ENCODE measurements at places on chromosomes 3 and 15.

DNA sequence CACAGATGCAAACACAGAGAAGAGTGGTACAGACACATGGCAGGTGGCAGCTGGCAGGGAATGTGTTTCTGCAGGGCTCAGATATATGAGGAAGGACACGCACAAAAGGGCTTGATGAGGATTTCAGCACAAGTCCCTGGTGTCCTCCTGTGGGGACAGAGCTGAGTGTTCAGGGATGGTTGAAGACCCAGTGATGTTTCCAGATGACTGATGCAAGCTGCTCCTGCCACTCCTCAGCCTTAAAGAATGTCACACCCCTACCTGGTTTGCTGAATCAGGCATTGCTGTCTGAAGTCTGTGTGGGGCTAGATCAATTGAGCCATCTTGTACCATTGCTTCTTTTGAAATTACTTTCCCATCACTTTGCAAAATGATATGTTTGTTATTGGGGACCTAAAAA is 40.2 kb downstream of the TNFAIP8L3 start:
- no peak for DNase-seq

DNA sequence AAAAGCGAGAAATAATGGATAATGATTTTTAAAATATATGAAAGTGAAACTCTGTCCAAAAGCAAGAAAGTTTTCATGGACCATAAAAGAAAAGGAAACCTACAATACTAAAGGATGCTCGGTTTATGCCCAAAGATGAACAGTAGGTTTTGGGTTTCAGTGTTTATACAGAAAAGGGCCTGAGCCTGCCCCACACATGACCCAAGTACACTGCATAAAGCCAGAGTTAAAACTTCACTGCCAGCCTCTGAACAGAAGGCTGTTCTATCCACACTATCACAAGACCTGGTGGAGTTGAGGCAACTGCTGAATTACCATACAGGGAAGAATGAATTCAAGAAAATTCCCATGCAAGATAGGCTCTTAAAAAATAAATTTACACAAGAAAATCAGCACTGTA is 165.2 kb downstream of the MECOM start:
- DNase-seq = no peak

GRCh38 chr3:171783086-171783485 is 27.2 kb downstream of the PLD1 start:
- peak; percentile 14 for DNase-seq

- no peak for DNase-seq
These were observed 27.2 kb downstream of the USP3 start for GRCh38 chr15:63531586-63531985.

DNA sequence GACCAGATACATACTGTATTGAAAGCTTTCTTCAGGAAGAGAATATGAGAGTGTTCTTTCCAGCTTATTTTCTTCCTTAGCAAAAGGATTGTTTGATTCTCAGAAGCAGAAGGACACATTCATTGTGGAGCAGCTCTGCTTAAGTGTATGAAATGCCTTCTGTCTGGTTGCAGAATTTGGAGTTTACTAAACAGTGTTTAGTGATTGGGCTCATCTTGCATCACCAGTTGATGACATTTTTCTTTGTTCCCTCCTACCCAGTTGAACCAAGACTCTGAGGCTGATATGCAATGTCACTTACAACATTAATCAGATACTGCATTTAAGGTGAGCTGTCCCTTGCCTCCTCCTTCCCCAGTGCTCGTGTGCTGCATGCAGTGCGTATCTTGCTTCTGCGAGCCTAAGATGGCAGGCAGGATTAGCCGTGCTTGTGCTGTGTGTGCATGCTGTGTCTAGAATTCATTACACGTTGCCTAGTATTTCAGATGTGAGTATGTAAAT is 18.4 kb downstream of the ZBTB38 start:
- DNase-seq = no peak

DNA sequence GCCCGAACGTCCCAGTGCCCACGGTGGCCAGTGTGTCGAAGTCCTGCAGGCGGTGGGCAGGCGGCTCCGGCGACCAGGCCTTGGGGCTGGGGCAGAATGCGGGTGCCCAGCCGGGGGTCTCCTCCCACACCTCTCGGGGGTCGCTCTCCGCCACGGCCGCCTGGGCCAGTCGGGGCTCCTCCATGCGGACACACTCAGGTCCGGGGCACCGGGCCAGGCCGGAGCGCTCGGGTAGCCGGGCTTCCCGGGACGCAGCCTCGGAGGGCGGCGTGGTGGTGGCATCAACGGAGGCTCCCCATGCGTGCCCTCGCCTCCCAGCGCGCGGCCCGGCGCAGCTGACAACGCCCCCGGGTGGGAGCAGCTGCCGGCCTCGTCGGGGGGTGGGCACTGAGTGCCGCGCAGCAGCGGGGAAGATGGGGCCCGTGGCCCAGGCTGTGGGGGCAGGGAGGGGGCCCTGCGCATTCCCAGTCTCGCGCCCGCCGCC is 30.1 kb upstream of the CERS3 start:
- DNase-seq = no peak

DNA sequence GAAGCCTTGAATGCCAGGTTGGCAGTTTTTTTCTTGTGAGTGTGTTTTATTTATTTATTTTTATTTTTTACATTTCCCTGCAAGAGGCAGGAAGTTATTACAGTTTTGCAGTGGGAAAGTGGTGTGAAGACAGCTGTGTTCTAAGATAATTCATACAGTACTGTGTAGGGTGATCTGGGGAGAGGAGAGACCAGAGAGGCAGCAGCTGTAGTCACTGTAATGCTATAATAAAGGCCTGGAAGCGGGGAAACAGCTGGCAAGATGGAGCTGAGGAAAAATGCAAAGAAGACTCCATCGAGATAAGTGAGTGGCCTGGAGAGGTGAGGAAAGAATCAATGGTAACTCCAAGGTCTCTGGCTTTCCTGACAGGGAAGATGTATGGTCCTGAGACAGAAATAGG is 23.1 kb downstream of the CNTN3 start:
- no peak for DNase-seq
